Naive thymus-derived CD8-positive, alpha-beta T cell (primary cell): ENCODE measurements at places on chromosomes 4 and X.

GRCh38 chr4:151652841-151653547 is 107.8 kb downstream of the GATB start:
- no peak for DNase-seq

DNA sequence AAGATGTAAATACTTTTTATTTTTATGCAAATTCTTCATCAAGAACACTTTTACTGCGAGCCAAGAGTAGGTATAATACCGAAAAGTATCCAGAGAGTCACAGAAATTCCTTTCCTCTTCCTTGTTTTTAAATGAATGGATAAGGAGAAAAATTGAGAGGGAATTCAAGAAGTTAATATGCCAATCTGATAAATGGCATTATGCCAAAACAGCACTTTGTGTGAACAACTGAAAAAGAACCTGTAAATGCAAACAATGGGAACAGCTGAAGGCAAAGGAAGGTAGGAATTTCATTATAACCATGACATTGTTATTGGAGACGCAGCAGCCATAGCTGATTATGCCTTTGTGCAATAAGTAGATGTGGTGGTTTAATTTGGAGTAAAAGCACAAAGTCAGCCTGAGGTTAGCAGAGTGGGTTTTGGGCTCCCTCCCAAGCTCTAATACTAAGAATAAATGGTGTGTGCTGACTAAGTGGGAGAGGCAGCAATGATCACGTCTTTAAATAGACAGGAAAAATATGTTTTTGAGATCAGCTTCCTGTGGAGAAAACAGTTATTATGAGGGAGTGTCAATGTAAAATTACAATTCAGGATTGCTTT is 209.8 kb upstream of the NDST4 start:
- DNase-seq, result no peak

GRCh38 chrX:69740317-69740716 is 124.4 kb downstream of the EDA start:
- no peak for DNase-seq

DNA sequence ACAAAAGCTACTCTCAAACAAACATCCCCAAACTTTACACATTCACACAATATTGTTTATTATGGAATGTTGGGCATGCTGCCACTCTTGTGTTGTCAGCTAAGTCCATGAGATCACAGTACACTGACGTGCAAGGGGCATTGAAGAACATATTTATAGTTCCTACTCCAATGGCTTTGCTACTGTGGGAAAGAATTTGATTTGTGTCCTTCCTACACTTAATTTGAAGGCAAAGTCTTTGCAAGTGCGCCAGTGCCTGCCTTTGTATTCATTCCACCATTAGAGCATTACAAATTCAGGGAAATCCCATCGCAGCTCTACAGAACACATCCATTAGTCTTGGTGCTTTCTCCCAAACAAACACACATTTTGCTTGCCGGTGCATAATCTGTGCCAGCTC is 45.4 kb upstream of the FTHL17 start:
- DNase-seq, result no peak

DNA sequence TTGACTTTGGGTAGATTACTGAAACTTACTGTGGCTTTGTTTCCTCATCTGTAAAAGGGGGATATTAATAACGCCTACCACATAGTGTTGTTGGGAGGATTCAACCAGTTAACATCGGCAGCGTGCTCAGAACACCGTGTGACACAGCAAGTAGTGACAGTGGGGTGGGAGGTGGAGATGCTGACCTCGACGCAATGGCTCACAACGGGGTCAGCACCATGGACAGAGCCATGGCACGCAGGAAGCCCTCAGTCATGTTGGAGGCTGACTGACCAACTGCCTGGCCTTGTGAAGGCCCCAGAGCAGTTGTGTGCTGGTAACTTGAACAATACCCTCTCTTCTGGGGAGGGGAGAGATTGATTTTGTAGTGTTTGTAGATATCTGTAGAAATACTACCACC is 93.2 kb downstream of the WFS1 start:
- no peak for DNase-seq

DNA sequence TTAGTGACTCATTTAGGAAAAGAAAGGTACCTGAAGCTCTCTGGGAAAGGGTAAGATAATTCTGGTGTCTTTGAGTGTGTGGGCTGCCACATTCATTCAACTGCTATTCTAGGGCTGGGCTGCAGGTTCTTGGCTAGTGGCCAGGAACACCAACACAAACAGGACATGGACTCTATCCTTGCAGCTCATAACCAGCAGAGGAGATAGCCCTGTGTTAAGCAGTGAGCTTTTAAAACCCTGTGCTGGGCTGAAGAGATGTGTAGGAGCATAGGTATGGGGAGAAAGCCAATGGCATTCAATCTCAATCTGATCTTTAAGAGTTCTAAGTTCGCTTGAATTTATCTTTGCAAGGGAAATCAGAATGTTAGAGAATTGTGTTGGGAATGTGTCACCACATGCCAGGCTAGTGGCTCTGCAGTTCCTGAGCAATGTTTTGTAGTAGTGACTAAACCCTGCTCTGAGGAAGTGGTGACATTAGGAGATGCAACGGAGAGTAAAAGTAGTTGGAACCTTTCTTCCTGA is 39.2 kb downstream of the SGMS2 start:
- DNase-seq, result no peak

GRCh38 chr4:127505203-127505602 is 127.6 kb upstream of the INTU start:
- no peak for DNase-seq

DNA sequence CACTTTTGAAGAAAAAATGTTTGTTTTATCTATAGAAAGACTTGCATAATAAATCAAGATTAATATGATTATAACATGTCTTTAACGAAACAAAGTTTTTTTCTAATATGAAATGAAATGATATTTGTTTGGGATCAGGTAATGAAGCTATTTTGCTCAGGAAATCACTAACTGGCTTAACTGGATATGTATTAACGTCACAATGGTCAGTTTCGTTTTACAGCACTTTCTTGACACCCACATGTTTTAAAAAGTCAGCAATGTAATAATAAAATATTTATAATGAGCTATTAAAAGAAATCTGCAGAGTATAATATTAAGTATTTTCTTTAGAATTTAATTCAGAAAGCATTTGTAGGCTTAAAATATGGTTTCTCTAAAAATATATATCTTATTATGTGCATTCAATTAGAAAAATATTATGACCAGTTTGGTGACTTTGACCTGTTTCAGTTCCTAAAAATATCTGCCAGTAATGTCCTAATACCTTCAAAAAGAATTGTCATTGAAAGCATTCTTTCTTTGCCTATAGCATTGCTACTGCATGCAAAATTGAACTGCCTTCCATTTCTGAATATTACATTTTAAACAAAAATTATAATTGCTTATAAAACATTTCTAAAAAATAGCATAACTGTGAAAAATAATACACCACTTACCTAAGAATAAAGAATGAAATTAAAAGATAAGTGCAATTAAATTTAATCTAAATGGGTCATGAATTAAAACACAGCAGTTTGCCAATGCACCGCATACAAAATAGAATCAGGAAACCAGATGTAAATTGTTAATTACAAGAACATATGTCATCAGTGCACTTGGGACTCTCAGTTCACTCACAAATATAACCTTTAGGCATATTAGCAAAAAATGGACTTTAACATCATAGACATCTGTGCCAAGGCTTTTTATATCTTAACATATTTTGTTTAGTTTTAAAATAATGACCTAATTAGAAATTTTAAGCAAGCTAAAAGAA is 31.6 kb downstream of the TIGD2 start:
- no peak for DNase-seq

DNA sequence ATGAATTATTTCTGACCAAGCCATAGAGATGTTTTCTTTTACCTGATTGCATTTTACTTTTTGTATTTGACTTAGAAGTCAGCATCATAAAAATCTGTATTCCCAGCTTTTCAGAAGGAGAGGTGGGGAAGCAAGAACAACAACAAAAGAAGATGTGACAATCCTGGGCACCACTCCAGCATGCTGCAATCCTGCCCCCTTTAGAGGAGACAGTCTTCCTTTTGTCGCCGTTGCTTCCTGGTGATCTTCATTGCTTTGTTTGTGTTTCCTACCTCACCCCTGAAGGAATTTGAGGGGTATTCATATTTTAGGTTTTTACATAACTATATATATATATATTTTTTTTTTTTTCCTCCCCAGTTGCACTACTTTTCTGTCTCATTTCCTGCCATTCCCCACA is 3.7 kb downstream of the QRFPR start:
- no peak for DNase-seq

DNA sequence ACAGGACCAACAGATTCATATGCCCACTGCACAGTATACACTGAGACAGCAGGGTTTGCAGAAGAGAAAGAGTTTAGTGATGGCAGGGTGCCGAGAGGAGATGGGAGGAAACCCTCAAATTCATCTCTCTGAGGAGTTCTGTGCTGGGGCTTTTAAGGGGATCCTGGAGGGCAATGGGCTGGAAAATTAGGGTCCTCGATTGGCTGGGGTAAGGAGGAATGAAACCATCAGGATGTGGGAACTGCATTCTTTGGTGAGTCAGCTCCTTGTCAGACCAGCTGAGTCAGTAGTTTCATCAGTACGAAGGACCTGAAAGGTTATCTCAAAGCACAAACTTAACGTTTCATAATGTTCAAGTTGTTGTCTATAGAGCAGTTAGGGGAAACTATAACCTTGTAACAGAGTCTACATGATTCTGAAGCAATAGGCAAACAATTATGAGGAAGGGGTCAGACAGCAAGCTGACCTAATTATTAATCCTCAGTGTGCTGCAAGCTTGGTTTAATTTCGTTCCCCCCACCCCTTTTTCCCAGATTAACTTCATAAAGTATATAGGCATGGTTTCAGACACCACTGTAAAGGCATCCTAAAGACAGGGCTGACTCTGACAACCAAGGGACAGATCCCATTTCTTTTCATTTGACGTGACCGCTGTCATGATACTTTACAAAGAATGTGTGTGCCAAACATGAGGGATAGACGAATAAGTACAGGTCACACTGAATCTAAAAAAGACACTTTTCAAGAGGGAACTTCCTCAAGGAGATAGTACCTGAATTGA is 1.5 kb upstream of the MSMO1 start:
- no peak for DNase-seq

DNA sequence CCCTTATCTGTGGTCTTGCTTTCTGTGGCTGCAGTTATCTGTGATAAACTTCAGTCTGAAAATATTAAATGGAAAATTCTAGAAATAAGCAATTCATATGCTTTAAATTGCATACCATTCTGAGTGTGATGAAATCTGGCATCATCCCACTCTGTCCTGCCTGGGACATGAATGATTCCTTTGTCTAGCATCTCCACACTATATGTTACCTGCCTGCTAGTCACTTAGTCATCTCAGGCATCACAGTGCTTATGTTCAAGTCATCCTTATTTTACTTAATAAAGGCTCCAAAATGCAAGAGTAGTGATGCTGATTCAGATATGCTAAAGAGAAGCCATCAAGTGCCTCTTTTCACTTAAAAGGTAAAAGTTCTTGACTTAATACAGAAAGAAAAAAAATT is 14.3 kb upstream of the RAB9B start:
- no peak for DNase-seq

GRCh38 chrX:122546269-122546668 is 637.8 kb upstream of the GRIA3 start:
- no peak for DNase-seq

DNA sequence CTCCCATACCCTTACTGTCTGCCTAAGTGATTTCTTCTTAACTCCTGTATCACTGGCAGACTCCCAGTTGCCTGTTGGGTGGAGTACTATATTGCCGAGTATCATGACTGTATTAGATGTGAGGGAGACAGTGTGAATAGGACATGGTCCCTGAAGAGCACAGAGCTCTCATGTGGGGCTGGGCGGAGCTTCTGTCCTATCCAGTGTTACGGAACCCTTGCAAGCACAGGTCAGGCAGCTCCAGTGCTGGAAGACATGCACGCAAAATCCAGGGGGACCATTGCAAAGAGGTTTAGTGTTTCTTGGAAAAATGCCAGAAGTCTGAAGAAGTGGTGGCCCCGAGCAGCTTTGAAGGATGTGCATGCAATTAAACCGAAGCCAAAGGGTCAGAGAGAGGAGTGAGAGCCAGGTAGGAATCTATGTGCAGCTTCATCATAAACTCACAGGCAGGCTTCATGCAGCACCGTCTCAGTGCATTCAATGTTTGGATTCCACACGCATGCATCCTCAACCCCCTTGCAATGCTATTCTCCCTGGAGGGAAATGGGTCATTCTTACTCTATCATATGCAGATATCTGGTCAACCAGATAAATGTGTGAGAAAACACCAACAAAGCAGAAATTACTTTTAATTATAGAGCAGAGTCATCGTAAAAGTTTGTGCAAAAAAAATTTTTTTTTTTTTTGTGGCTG is 49.7 kb upstream of the DHRSX start:
- no peak for DNase-seq

DNA sequence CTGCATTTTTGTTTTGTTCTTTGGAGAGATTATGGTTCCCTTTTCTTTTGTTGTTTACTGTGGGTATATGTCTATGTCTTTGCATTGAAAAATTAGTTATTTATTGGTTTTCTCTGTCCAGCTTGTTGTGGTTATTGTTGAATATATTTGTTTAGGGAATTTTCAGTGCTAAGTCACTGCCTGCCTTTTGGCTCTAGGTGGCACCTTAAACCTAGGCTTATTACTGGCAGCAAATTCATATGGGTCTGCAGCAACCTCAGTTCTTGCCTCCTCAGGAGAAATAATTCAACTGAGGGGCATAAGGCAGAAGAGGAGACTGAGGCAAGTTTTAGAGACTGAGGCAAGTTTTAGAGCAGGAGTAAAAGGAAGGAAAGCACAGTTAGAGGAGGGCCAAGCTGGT is 1157.3 kb upstream of the AGA start:
- DNase-seq, result no peak

- no peak for DNase-seq
Observed at GRCh38 chrX:9494771-9495170, 29.9 kb downstream of the TBL1X start.

DNA sequence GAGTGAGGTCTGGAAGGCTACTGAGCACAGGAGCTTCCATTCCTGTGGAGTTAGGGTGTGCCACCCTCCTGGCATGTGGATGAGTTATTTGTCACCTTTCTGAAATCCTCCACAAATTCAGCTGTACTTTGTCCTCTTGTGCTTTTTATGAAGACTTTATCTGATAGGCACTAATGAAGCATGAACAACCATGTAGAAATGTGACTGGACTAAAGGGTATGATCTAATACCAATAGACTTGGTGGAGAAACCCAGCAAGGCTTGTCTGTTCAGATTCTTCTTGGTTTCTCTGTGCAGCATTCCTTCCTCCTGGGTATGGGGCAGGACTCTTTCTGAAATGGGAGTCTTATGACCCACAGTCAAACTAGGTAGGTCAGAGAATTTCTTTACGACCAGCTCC is 9.6 kb downstream of the NBDY start:
- no peak for DNase-seq

- no peak for DNase-seq
Observed at GRCh38 chrX:36035550-36035949, 116.0 kb downstream of the CFAP47 start.

- peak; percentile 99 for DNase-seq
Observed at GRCh38 chrX:1391707-1392375, at the start of gene SLC25A6. Gene SLC25A6, minus strand, starts transcription at chrX:1392113. Its CDS starts 104 bp downstream, at chrX:1392009.

- no peak for DNase-seq
Observed at GRCh38 chrX:149461746-149462145, 43.4 kb downstream of the IDS start.

GRCh38 chrX:50721764-50722521 is 92.1 kb downstream of the SHROOM4 start:
- DNase-seq, result no peak

- DNase-seq, result no peak
Observed at GRCh38 chr4:57265831-57266582, 155.8 kb upstream of the IGFBP7 start.
